Stimulated activated CD8-positive, alpha-beta memory T cell treated with anti-CD3 and anti-CD28 coated beads, Interleukin-2, amount 100 ng/mL, for 48 hours (primary cell): ENCODE measurements at places on chromosomes 13 and 19.
A peak's percentile ranks its signal among the peaks of the same experiment; 100 is the strongest.

GRCh38 chr13:49540552-49540951 is 44.8 kb downstream of the PHF11 start:
- no peak for DNase-seq

- no peak for DNase-seq
Measured at GRCh38 chr19:29978080-29978479, 36.0 kb downstream of the URI1 start.

- peak; percentile 39 for DNase-seq
Measured at GRCh38 chr19:11881151-11881800, 6.3 kb upstream of the ZNF69 start.

DNA sequence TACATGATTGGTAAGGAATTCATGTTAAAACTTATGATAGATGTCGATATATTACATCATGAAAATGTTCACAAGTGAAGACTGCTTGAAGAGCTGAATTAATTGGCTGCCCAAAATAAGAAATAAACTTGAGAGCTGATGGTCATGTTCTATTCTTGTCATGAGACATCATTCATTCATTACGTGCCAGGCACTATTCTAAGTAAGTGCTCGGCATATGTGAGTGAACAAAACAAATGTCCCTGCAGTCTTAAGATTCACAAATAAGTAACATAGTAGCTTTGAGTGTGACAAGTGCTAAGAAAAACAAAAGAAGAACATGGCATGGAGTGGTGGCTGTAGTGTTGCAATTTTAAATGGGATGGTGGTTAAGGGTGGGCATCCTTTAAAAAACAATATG is 329.3 kb downstream of the SUCLA2 start:
- no peak for DNase-seq

- DNase-seq, result no peak
Measured at GRCh38 chr19:28024920-28025319, 1188.0 kb downstream of the UQCRFS1 start.

GRCh38 chr13:65913173-65913572 is 1317.0 kb downstream of the PCDH9 start:
- no peak for DNase-seq

DNA sequence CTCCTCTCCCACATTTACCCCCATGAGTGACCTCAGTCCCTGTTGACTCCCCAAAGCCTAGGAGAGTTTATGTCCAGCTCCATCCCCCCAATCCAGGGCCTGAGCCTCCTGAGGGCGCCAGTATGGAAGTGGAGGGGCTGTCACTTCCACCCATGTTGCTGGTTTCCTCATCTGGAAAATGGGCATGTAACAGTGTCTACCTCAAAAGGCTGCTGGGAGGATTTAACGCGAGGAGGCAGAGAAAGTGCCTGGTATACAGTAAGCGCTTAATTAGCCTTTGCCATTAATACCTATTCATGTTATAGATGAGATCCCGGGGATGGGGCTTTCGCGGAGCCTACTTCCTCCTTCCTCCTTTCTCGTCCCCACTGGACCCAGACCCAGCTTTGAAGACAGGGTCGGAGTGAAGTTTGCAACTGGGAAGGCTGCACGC is 476 bp downstream of the TYK2 start:
- no peak for DNase-seq

DNA sequence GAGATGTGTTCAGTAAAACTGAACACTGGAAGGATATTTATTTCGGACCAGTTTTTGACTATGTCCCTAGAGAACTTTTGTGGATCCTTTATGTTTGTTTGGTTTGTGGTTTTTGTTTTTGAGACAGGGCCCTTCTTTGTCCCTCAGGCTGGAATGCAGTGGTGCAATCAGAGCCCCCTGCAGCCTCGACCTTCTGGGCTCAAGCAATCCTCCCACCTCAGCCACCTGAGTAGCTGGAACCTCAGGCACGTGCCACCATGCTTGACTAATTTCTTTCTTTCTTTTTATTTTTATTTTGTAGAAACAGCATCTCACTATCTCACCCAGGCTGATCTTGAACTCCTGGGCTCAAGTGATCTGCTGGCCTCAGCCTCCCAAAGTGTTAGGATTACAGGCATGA is 955 bp upstream of the ZNF709 start:
- DNase-seq, result no peak

GRCh38 chr19:5641171-5641570 is 18.3 kb downstream of the SAFB start:
- no peak for DNase-seq

DNA sequence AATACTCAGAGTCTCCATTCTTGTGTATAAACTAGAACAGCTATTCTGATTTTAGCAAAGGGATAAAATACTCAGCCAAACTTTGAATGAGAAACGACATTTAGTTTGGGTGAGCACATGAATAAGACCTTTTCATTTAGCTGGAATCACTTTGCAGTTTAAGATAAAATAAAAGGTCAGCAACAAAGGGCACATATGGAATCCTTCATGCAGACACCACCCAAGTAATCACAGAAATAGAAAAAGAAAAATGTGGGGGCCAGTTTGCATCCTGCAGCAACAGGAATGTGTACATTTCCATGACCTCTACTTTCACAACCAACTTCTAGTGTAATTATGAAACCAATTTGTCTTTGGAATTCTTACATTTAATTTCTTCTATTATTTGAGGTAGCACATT is 1637.4 kb downstream of the PCDH9 start:
- DNase-seq, result no peak

- DNase-seq, result no peak
Measured at GRCh38 chr19:49186108-49186507, 28.5 kb downstream of the TRPM4 start.

DNA sequence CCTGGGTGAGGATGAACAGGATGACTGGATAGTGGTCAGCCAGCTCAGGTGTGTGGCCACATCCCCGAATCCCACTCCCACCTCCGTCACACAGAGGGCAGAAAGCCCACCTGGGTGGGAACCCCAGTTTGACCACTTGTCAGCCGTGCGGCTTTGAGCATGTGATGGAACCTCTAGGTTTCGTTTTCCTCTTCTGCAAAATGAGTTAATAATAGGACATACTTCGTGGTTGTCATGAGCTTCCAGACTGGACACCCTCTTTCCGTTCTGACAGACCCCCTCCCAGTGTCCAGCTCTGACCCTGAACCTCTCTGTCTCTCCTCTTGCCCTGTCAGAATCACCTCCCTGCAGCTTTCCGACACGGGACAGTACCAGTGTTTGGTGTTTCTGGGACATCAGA is 1.8 kb downstream of the AXL start:
- DNase-seq, result no peak

DNA sequence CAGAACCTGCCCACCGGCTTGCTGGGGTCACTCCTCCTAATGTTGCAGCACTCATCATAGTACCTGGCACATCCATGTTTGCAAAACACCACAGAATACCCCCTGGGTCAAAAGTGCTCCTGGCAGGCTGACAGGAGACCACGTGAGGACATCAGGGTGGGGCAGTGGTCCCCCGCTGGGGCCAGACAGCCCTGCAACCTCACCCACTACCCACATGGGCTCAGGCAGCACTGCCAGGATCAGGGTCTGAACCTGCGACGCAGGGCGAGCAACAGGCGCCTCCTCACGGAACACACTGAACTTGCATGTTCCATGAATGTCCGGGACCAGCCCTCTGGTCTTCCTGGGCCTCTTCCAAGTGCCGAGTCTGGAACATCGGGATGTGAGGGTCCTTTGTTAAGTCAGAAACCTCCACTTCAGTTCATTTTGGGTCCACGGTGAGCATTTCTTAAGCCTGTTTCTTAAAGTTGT is 1.4 kb upstream of the SLC7A9 start:
- no peak for DNase-seq

- DNase-seq, result no peak
Measured at GRCh38 chr13:113616991-113617749, 32.6 kb downstream of the TFDP1 start.

GRCh38 chr13:41960637-41961465 is at the start of gene VWA8:
VWA8 (minus strand) TSS chr13:41961109; CDS start chr13:41961015, 94 bp downstream.
- DNase-seq, result peak; percentile 81

GRCh38 chr13:57739089-57739488 is 107.5 kb downstream of the PCDH17 start:
- no peak for DNase-seq

DNA sequence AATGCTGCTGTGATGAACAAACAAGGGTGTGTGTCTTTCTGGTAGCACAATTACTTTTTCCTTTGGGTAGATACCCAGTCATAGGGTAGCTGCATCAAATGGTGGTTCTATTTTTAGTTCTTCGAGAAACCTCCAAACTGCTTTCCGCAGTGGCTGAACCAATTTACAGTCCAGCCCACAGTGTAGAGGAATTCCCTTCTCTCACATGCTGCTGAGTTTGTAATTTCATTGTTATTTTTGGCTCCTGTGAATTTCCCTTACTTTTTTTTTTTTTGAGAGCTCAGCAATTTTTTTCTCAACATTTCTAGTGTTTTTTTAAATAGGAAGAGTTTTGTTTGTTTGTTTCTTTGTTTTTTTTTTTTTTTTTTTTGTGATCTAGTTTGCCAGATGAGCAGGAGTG is 37.5 kb upstream of the ADGRE1 start:
- no peak for DNase-seq

- no peak for DNase-seq
Measured at GRCh38 chr13:37869506-37869755, 141 bp downstream of the TRPC4 start.

DNA sequence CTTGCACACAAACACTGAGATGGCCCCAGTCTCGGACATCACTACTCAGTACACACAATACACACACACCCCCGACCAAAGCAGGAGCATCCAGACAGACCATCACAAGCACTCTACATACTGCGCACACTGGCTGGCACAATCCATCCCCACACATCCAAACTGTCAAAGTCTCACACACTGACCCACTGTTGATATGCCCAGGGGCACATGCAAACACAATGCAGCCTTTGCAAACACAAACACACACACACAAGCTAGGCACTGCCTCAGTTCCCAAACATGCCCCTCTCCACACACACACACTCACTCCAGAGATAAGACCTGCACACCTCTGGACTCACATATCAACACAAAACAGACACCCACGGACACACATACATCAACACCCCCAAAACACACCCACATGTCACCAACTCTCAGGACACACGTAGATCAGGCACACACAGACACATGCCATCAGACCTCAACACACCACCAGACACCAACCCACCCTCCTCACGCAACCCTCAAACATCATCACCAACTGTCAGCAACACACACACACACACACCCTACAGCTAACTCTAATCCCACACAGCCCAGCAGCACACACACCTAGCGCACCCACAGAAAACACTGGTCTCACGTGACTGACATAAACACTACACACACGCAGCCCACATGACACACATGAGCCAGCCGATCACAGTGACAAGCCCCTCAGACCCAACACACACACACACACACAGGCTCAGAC is 1.9 kb downstream of the BBC3 start:
- no peak for DNase-seq

GRCh38 chr19:51598159-51598915 is 27.3 kb downstream of the ZNF175 start:
- no peak for DNase-seq

GRCh38 chr19:58400316-58400915 is 5.0 kb downstream of the RNF225 start:
- DNase-seq, result no peak

DNA sequence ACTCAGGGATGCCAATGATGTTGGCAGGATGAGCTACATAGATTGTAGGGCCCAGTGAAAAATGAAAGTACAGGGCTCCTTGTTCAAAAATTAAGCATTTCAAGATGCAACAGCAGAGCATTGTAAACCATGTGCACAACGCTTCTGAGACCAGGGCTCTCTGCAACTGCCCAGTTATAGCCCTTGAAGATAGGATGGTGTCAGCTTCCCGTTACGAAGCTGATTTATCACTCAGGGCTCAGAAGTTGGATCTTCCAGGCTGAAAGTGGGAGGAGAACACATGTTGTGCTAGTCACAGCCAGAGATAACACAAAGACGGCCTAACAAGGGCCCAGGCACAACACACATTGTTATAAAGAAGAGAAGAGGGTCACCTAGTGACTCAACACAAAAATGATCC is 466.7 kb downstream of the TUBA3C start:
- DNase-seq, result no peak

GRCh38 chr19:56670961-56671612 is 470 bp downstream of the ZNF835 start:
- no peak for DNase-seq

DNA sequence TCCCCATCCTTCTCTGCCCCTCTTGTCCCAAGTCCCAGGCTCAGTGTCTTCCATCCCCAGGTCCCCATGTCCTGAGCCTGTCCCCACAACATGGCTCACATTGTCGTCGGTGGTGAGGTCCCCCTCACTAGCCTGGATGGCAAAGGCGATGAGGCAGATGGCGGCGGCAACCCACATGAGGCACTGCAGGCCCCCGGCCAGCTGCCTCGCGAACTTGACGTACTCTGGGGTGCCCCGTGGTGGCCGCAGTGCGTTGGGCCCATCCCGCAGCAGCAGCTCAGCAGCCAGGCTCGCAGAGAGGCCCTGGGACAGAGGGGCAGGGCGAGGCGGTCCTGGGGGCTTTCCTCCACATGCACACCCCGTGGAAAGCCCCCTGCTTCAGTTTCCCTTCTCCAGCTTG is 1.1 kb downstream of the ATP4A start:
- DNase-seq, result no peak

DNA sequence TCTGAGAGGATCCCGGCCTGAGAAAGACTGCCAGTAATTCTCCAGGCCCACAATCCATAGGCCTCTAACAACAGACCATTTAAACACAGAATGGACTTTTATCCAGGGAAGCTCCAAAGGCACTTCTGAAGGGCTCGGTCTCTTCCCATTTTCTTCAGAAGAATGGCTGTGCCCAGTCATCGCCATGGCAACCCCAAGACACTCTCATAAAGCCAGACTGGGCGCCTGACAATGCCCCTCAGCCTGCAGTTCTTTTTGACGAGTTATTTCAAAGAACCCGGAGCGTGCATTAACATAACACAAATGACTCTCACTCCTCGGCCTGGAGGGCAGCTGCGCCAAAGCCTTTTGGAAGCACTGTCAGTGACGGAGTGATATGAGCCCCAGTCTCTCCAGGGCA is 61.0 kb downstream of the RASA3 start:
- no peak for DNase-seq

GRCh38 chr13:33258808-33259193 is 26.8 kb downstream of the STARD13 start:
- no peak for DNase-seq

- DNase-seq, result no peak
Measured at GRCh38 chr19:38917921-38918491, 6.0 kb upstream of the CCER2 start.

- DNase-seq, result no peak
Measured at GRCh38 chr13:99406799-99407201, 94.5 kb upstream of the TM9SF2 start.

GRCh38 chr19:35363001-35363590 is 4.8 kb downstream of the FFAR3 start:
- no peak for DNase-seq

GRCh38 chr19:46626446-46626845 is 1.6 kb upstream of the PTGIR start:
- no peak for DNase-seq

DNA sequence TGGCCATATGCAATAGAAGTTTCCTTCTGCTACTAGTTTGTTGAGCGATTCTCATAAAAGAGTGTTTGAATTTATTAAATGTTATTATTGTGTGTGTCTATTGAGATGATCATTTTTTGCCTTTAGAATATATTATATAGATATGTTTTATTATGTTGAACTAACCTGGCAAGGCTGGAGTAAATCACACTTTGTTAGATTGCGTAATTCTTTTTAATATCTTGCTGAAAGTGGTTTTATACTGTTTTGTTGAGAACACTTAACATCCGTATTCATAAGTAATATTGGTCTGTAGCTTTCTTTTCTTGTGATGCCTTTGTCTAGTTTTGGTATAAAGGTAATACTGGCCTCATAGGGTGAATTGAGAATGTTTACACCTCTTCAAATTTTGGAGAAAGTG is 574.3 kb upstream of the PCDH20 start:
- no peak for DNase-seq

GRCh38 chr19:2497186-2497585 is 21.3 kb downstream of the GADD45B start:
- no peak for DNase-seq
